ENCODE measurements at places on chromosomes 12 and 14. TPM values are rescaled to one million over a fixed set of nuclear protein-coding genes. Genes with fewer than 3 reads are reported as not detected.
A peak's percentile ranks its signal among the peaks of the same experiment; 100 is the strongest.

Gene ABCC9
- total RNA-seq, result 46.5 TPM

Gene C3AR1
- 9.6 TPM for total RNA-seq

Gene FSCB
- not detected for total RNA-seq

Gene PIWIL1
- not detected for total RNA-seq

DNA sequence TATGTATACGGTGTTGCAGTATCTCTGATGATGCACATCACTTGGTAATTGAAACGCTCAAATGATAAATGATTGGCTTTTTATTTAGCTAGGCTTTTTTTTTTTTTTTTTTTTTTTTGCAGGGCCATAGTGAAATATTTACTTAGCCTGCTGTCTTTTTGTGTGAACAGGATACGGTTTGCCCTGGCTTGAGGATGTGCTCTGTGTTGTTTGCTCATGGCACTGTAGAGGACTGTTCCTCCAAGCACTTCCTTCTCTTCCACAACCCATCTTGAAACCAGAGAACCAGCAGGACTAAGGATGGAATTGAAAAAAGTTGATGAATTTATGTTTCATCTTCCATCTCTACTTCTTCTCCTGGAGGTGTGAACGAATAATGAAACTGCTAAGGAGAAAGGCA is 15.5 kb upstream of the SSPN start:
- no peak for DNase-seq

DNA sequence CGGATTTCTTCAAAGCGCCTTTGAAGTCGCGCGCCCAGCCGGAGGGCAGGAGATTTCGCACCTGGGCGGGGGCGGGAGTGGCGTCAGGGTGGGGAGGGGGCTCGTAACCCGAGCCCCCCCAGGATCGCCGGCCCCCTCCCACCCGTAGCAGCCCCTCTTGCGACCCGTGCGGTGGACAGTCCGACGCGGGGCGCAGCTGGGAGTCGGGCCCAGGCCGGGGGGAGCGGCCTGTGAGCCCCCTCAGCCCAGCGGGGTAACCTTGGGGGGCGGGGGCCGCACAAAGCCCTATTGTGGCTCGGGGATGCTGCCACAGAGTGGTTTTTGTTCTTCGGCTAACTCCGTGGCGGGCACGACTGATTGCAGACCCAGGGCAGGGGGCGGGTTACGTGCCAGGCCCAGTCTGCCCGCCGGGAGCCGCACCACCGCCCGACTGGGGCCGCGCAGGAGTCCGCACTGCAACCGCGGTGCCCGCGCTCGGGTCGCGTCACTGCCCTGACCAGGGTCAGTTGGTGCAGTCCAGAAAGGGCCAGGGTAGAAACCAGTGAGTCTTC is 4.2 kb upstream of the AAAS start:
- peak; percentile 45 for DNase-seq

- DNase-seq, result peak; percentile 90
Observed at GRCh38 chr14:103628221-103628683, 759 bp upstream of the KLC1 start.

GRCh38 chr12:111111681-111112080 is 191.3 kb upstream of the MYL2 start:
- DNase-seq, result no peak

- no peak for DNase-seq
Observed at GRCh38 chr12:64560396-64561301, 49.6 kb upstream of the RASSF3 start.

- no peak for DNase-seq
Observed at GRCh38 chr14:82230748-82231147, 697.1 kb upstream of the SEL1L start.

DNA sequence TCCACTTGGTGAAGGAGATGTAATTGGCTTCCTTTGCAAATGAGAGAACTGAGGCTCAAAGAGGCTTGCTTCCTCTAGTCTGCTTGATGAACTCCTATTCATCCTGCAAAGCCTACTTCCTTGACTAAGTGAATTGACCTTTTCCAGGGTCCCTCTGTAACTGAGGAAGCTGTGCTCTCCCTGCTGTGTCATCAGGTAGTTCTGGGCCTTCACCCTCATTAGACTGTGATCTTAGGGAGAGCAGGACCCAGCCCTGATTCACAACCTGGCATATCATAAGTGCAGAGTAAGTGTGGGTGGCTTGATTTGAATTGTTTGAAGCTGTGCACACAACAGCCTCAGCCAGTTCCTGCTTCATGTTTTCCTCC is 16.3 kb downstream of the ASB2 start:
- DNase-seq, result no peak
